ENCODE measurements at places on chromosomes 4 and X.

DNA sequence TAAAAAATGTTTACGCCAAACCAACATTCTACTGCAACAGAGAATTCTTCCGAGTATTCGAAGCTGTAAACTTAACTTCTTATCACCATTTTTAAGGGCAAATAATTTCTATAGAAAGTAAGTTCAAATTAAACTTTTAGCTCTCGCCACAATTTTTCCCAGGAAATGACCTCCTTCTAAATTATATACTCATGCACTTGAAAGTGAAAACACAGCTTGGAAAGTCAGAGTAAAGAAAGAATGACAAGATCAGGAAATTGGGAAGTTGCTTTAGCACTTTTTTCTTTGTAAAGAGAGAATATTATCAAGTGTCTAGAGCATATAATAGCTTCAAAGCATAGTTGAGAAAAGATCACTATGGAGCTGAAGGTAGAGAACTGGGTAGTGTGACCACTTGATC, 1.2 kb downstream of the CYBB start:
- DNase-seq: no peak

- no peak for DNase-seq
Observed at GRCh38 chr4:105998171-105999063, 103.1 kb downstream of the NPNT start.

DNA sequence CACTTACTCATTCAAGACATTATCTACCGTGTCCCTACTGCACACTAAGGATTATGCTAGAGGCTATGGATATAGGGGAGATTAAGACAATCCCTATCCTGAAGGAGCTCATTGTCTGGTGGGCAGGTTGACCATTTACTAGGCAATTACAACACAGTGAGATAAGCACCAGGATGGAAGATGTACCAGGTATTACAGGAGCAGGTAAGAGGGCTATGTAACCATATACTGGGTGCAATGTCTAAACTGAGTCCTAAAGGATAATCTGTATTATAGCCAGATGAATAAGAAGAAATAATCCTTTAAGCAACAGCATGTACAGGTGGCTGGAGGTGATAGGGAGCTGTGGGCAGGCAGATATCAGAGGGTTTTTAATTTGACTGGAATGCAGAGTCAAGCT, 113.3 kb upstream of the TBC1D9 start:
- DNase-seq: no peak

- no peak for DNase-seq
Observed at GRCh38 chr4:96390404-96390803, 550.5 kb downstream of the PDHA2 start.

DNA sequence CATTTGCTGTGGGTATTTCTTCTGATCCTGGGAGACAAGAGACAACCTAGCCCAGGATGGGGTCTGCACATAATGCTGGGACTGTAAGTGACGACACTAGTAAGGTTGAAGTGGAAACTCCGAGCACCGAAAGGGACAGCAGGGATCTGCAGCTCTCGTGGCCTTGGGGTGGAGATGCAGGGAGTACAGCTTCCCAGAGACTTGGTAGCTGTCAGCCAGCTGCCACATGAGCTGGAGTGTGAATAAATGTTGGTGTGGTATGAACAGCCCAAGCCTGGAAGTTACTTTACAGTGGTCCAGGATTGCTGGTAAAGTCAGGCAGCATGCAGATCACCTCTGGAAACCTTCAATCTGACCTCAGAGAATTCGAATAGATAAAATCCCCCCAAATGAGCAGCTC, 97.6 kb downstream of the FAM193A start:
- DNase-seq: no peak

DNA sequence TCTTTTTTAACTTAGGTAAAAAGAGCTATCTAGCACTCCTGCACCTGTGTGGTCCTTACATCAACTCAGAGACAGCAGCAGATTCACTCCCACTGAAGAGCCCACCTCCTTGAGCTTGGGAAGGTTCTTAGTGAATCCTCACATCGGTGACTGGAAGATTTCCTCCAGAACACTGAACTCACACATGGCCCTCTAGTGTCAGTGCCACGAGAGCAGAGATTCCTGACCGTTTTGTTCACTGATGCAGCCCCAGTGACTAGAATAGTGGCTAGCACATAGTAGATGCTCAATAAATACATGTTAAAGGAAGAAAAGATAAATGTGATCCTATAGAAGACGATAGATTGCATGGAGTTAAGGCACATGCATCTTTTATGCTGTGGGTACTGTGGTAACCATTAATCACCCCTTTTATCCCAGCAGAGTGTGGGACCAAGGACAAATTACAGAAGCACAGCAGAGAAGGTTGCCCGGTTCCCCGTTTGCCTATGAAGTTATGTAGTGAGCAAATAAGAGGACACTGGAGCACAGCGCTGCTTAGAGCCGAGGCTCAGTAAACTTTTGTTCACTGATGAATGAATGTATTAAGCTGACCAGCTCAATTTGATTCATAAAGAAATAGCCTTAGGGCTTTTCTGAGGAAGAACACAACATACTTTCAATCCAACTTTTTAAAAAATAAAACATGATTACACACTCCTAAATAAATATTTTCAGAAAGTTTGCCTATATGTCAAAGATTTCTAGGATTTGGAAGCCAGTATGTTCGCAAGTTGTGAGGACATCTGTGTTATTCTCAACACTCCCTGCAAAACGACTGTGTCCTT, 8.7 kb downstream of the GASK1B start:
- DNase-seq: no peak

- DNase-seq: no peak
Observed at GRCh38 chrX:40273356-40274050, 175.7 kb upstream of the BCOR start.

DNA sequence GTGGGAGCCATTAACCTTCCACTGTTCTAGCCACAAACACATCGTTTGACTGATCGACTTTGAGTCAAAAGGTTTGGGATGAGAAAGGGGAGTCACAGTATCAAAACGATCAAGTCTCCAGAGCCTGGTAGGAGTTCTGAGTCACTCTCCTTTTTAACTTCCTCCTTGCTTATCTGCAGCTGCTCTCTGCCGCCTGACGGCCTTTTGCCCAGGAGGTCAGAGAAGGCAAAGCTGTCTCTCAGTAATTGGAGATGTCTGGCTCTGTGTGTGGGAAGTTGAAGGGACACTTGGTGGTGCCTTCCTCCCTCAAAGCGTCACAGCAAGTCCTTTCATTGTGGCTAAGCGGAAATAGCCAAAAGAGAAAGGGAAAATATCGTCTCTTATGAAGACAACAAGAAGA, 63.1 kb downstream of the ANOS1 start:
- DNase-seq: no peak

- DNase-seq: no peak
Observed at GRCh38 chr4:33725861-33726260, 2518.5 kb downstream of the ARAP2 start.

DNA sequence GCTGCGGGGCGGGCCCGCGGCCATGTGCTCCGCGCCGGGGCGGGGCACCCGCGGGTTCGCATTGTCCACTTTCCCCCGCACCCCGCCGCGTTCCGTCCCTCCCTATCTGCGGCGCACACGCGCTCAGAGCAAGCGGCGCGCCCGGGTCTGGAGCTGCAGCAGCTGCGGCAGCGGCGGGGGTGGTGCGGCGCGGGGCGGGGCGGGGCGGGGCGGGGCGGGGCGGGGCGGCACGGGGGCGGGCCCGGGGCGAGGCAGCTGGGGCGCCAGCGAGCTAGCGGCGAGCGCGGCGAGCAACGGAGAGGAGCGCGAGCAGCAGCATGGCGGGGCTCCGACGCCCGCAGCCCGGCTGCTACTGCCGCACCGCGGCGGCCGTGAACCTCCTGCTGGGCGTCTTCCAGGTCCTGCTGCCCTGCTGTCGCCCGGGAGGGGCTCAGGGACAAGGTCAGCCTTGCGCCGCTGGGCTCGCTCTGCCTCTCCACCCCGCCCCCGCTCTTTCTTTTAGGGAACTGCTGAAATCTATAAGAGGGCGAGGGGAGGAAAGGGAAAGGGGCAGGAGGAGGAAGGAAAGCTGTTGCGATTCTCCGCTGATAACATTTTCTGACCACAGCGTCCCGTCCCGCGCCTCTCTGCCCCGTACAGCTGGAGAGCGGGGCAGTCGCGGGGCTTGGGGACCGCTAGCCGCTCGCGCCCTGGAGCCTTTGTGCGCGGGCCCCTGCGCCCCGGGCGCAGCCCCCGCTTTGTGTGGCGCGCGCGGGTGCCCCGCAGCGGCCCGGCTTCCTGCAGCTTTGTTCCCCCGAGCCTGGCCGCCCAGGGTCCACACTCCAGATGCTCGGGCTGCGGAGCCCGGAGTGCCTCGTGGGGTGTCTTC, at the start of gene TMEM131L:
Gene TMEM131L (plus strand): TSS at position 280 of the 868 bp plus-strand sequence. CDS start 38 bp downstream, at position 318.
- DNase-seq: peak; percentile 81

DNA sequence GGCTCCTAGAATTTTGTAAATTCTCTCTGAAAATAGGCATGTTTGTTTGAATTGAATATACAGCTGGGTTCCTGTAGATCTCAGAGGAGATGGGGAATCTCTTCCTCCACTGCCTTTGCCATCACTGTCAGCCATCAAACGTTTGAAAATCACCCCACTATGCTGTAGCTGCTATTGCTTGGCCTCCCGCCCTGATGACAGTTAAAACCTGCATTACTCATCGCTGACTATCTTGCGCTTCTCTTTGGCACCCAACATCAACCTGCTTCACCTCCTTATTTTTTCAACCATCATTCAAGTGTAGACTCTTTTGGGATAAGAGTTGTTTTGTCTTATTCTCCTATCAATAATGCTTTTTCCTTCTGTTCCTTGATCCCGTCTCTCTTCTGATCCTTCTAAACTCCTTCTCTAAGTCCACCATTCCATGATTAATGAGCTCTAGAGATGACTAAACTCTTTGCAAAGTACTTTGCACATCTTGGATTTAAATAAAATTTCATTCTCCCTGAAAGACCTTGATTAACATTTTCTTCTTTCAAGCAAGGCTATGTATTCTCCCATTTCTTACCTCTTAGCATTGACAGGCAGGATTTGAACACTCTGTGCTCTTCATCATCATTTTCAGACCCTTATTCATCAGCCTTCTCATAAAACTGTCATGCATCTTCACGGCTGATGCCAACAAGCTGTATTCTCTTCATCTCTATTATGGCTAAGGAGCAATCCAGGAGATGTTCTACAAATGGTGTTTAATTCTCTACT, 133.0 kb downstream of the SNCA start:
- DNase-seq: no peak

DNA sequence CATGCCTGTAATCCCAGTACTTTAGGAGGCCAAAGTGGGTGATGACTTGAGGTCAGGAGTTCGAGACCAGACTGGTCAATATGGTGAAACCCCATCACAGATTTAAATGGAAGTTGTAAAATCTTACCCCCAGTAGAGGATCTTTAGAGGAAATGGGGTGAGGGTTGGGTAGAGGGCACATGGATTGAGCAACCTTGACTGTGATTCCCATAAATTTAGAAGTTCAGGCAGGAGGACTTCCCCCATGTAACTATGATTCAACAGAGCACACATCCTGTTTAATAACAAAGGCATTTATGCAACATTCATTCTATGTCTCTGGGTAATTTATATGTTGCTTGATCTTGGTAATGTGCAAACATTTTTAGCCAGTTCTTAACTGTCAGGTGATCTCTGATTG, 143.1 kb downstream of the RBM47 start:
- DNase-seq: no peak

DNA sequence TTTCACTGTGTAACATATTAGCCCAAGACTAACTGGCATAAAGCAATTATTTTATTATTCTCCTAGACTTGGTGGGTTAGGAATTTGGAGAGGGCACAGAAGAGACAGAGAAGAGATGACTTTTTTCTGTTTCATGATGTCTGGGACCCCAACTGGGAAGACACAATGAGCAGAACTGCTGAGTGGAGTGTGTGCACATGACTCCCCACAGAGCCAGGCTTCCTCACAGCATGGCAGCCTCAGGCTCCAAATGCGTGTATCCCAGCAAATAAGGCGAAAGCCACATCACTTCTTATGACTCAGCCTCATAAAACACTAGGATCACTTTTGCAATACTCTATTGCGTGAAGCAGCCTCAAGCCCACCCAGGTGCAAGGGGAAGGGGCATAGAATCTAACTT, 68.4 kb downstream of the MFAP3L start:
- no peak for DNase-seq

- DNase-seq: no peak
Observed at GRCh38 chr4:124321364-124321763, 391.2 kb downstream of the ANKRD50 start.

DNA sequence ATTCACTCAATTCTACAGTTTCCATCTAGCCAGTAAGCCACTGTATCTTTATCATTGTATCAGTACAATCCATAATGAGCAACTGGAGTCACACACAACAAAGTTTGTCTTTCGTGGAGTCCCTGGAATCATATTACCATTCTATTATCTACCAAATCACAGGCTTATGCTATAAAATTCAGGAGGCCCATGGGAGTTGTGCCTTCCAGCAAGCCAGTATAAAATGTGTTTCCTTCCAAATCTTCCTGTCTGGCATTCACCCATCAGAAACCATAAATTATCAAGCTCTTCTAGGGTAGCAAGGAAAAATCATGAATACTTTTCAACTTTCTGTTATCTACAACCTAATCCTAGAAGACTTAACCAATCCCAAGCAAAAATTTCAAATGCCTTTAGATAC, 1383.3 kb upstream of the PCDH7 start:
- no peak for DNase-seq

DNA sequence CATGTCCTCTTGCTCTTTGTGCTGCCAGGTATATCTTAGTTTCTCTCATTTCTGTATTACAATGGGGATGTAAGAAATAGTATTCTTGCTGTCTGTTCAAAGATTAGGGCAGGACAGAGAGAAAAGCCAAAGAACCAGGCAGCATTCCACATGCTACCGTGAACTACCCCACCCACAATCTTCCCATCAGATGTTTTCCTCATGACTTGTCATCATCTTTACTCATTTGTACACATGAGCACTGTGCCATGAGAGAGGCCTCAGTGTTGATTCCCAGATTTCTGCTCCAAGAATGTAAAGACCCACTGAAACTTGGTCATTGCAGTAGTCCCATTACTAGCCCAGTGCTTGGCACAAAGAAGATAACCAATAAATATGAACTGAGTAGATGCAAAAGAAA, 354.6 kb upstream of the RASGEF1B start:
- DNase-seq: no peak

- no peak for DNase-seq
Observed at GRCh38 chr4:141026900-141027299, 106.4 kb downstream of the RNF150 start.

DNA sequence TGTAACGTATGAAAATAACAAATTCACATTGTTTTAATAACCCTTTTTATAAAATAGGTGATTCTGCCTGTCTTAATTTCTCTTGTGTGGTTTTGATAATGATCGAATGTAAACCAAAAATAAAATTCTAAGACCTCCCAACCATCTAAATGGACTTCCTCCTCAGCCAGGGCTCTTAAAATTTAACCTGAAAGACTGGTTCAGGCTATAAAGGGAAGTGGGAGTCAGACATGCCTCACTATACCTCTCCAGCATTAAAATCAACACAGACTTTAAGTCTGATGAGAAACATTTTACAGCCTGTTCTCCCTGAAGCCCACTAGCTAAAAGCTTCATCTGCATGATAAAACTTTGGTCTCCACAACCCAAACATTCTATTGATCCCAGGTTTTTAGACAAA, 97.6 kb upstream of the STIM2 start:
- no peak for DNase-seq

GRCh38 chr4:160299608-160300007, 1196.7 kb downstream of the RAPGEF2 start:
- no peak for DNase-seq

Data from DND-41 (cell line).